Hematopoietic multipotent progenitor cell treated with erythropoietin and hydrocortisone succinate and interleukin-3 and kit ligand, for 17 days (in vitro differentiated cells): ENCODE measurements at places on chromosomes 5 and 9.

DNA sequence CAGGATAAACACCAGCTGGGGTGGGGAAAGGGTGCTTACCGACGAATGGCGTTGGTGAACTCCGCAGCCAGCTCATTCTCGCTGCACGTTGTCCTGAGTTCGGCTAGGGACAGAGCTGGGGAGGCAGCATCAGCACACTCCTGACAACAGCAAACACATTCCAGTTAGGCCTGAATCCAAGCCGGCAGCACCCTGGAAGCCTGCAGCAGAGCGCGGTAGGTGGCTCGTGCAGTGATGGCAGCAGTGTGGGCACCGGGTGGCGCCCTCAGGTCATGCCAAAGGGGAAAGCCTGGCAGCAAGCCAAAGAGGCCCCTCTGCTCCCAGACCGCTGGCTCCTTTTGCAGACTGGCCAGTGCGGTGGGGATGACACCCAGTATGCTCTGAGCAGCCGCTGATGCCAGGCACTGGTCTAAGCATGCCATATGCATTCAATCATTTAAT, 66.9 kb downstream of the DCP2 start:
- DNase-seq: no peak

DNA sequence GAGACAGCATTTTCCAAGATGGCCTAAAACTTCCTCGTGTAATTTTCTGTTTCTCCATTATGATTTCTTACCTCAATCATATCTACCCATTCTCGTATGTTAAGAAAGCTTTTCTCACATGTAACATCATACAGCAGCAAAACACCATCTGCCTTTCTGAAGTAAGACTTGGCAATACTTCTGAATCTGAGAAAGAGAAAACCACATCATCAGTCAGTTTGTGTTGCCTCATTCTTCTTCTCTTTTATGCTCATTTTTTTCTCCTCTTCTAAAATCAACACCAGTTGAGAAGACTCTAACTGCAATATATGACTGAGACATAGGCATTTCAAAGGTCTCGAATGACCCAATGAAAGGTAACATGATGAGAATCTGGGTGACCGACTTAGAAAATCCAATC, 66.0 kb downstream of the RASEF start:
- no peak for DNase-seq

GRCh38 chr9:36328798-36329411, 70.7 kb upstream of the GNE start:
- peak; percentile 81 for DNase-seq

DNA sequence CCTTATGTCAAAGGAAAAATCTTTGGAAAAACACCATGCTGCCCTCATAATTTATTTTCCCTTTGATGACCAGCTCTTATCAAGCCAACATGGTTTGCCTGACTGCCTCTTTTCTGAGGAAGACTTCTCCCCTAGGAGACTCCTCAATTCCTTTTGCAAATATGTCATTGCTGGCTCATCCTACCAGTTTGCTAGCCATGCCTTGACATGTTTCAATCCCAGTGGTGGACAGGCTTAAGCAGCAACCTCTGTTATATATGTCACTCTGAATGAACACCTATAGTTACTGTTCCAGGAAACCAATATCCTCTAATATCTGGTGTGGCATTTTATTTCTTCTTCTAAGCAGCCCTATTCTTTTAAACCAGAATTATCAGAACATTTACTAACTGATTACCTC, 615.8 kb downstream of the HTR1A start:
- DNase-seq: no peak

- no peak for DNase-seq
Observed at GRCh38 chr5:80346055-80346454, 26.3 kb downstream of the SPZ1 start.

GRCh38 chr9:128685636-128686489, 3.2 kb upstream of the SET start:
- peak; percentile 38 for DNase-seq
